Nucleus accumbens (tissue), 56 donors: ENCODE measurements at places on chromosomes 7 and 10.

DNA sequence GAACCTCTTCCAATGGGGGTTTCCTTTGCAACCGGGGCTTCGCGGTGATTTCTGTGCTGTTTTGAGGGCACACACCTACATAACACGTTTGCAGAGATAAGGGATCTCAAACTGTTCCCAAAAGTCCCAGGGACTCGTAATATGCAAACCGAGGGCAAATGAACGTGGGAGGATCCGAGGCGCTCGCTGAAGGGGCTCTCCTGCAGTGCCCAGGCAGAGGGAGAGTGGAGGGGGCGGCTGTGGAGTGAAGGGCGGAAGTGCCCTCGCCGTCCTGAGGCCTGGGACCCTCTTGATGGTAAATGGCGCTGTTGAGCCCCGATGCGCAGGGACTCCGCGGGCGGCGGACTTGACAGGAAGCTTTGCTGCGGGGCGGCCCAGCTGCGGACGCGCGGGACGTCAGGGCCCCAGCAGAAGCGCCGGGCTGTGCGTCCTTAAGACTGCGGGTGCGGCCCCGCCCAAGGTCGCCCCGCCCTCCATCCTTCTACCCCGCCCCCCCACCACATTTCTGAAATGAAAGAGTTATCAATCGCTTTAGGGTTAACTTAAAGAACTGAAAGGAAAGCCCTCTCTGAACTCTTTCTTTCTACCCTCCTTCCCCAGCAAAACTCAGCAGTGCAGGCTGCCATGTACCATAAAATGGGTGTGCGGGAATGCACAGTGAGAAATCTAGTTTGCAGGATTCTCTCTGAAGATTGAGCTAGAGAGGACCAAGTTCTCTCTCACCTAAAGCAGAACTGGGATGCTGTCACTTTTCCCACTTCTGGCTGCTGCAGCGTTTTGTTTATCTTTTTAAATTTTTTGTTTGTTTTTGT lies 151.8 kb upstream of the YAE1 start:
- DNase-seq, result no peak

GRCh38 chr10:110762849-110763211 lies 108.9 kb upstream of the PDCD4 start:
- DNase-seq, result no peak

DNA sequence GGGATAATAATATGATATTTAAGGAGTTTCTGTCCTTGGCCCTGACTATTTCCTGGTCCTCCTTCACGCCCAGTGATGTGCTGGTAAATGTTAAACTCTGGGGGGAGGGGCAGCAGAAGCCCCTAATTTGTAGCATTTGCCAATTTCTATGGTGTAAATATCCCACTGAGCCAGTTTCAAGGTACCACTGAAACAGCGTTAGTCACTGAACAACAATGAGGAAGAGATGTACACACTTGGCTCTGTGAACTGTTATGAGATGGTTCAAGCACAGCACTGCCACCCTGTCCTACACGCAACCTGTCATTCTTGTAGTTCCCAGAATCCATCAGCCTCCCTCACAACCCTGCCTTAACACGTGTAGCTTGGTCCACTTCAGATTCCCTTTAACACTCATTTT lies 39.8 kb downstream of the MET start:
- DNase-seq, result no peak

GRCh38 chr10:6140965-6141295 lies 52.1 kb downstream of the RBM17 start:
- no peak for DNase-seq

DNA sequence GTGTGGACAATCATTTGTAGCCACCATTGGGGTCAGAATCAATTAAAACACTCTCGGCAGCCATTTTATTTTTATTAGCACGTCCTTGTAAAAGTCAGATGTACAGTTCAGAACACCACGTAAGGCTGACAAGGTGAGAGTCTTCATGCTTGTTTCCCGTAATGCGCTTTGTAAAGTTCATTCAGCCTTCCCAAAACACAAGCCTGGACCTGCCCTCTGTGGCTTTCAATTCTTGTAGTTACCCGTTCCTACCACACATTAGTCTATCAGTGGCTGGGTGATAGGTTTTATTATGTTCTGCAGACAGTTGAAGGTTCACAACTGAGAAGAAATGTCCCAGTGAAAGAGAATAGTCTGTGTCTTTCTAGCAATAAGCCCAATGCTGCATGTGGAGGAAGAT lies 35.4 kb downstream of the GAD2 start:
- no peak for DNase-seq

- no peak for DNase-seq
Measured at GRCh38 chr7:110050785-110051184, 1040.1 kb upstream of the LRRN3 start.

GRCh38 chr10:120988751-120989150 lies 137.6 kb downstream of the WDR11 start:
- no peak for DNase-seq

- no peak for DNase-seq
Measured at GRCh38 chr7:1862560-1862959, 192.5 kb downstream of the ELFN1 start.

DNA sequence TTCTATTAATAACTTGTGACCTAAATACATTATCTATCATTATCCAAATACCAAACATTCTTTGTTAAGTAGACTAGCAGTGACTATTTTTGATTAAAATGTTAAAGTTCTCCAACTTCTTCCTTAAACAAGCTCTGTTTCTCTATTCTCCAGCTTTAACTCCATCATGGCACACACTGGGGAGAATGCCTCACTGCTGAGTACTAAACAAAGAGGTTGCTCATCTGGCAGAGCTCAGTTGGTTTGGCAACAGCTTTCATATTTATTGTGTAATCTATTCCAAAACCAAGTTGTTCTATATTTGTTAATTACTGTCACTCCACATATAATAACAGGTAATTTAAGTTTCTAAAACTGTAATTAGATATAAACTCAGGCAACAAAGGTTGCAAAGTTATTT lies 89.6 kb downstream of the USP6NL start:
- DNase-seq, result no peak

- DNase-seq, result peak; percentile 48
Measured at GRCh38 chr10:21732067-21732772, 198.2 kb downstream of the MLLT10 start.

DNA sequence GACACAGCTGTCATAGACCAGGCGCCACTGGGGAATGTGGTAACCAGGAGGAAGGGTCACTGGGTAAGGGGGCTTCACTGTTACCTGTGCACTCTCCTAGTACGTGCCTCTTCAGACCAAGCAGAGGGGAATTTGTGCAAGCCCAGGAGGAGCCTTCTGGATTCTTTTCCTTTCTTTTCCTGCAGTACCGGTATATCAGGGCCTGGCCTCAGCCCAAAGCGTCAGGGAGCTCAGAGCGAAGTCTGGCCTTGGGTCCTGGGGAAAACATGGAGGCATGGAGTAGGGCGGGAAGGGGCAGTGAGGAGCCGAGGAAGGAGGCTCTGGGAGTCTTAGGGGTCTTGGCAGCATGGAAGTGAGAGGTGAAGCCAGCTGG lies 133.6 kb upstream of the GDF10 start:
- no peak for DNase-seq

DNA sequence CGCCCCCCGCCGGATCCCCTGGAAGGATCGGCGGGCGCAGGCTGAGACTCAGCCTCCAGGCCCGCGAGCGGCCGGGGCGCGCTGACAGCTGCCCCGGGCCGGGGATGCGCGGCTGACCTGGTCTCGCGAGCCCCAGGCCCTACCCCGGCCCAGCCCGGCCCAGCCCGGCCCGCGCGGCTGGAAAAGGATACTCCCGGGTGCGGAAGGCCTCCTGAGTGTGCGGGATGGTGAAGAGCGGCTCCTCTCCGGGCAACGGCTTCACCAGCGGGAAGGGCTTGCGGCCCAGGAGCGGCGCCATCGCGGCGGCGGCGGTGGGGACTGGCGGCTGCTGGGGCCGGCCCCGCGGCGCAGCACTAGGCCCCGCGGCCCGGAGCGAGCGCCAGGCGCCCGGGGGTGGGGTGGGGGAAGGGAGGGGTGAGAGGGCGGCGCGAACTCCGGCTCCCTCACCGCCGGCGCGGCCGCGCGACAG lies 423 bp downstream of the BAZ1B start:
- DNase-seq, result peak; percentile 87

DNA sequence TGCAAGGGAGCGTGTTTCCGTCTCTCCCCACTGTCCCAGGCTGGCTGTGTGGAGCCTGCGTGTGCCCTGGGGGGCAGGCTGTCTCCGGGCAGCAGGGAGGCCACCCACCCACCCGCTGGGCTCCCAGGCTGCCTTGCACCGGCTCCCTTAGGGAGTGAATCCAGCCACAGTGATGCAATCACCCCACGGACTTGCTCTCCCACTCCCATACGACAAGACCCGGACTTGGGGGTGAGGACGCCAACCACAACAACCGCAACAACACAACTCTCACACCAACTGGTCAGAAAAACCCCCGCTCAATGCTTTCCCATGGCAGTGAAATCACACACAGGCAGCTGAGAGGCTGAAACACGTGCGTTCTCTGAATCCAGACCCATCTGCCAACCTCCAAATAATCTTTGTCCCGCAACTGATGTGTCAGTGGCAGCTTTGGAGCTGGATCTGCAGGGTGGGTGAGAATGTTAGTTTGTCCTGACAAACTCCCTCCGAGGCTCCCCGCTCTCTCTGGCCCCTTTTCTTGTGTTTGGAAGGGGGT lies 62.7 kb upstream of the DDC start:
- DNase-seq, result no peak

DNA sequence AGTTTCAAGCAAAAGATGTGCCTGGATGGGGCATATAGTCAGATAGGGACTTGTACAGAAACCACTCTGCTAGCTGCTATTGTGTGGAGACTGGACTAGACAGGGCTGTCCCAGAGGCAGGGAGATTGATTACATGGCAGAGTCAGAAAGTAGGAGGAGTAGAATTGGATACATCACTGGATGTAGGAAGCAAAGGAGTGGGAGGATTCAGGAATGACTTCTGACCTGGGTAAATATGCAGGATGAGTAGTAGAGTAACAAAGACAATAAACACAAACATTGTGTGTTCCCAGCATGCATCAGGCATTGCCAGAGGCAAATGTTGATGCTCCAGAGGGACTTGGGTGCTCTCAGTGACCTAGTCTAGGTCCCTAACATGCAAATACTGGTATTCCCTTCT lies 30.9 kb upstream of the MAT1A start:
- DNase-seq, result no peak

GRCh38 chr7:36273836-36274235 lies 115.8 kb upstream of the ANLN start:
- DNase-seq, result no peak

DNA sequence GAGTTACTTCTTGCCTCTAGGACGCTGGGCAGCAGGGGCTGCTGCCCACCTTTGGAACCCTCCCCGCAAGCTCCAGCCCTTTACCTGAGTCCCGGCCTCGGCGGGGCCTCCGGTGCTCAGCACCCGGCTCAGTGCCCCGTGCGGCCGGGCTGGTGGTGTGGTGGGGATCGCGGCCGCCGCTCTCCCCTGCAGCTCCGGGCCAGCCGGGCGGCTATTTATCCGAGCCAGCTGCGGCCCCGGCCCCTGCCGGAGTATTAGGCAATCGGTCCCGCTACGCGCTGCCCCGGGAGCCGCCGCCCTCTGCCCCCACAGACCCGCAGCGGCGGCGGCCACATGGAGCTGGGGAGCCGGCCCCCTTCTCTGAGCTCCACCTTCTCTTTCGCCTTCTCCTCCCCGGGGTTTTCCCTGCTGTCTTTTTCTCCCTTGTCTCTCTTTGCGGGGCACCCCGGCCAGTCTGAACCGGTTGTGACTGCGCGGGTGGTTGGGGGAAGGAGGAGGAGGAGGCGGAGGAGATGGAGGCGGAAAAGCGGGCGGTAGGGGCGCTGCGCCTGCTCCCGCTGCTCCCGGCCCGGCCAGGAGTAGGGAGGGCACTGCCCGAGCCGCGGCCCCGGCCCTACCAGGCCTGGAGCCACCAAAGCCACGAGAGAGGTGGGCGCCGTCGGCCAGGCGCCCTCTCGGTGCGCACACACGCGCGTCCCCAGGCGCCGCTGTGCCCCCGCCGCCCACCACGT lies at the start of gene SLC16A9:
Gene SLC16A9, minus strand, starts transcription at position 456 of the 731 bp plus-strand sequence. CDS start 25,559 bp downstream, outside the sequence.
- DNase-seq, result peak; percentile 65

- DNase-seq, result no peak
Measured at GRCh38 chr10:117362313-117362712, 12.9 kb downstream of the PDZD8 start.

DNA sequence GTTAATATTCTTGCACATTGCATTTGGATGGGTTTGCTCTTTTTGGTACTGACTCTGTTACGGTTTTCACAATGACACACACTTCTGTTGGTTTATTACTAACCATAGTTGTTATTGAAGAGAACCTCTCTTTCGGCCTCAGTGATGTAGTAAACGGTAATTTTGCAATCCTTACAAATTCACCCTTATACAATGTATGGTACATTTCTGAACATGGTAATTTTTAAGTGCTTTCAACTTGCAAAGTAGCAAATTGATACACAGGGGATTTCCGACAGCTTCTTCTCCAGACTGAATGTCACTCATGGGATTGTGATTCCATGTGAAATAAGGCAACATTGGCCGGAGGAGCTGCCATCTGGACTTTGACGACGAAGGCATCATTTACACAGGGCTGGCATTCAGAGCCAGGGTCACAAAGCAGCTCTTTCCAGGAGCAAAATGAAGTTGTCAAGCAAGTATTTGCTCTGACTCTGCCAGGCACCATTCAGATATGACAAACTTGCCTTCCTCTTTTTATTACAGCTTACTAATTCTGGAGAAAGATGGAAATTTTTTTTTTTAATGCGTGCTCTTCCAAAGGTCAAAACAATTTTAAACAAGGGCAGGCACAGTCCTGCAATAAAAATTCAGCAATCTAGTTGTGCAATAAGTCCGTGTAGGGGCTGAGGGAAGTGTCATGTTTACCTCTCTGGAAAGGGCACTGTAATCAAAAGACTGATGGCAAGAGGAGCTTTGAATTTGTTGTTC lies 711.5 kb upstream of the C7orf33 start:
- DNase-seq, result peak; percentile 17

DNA sequence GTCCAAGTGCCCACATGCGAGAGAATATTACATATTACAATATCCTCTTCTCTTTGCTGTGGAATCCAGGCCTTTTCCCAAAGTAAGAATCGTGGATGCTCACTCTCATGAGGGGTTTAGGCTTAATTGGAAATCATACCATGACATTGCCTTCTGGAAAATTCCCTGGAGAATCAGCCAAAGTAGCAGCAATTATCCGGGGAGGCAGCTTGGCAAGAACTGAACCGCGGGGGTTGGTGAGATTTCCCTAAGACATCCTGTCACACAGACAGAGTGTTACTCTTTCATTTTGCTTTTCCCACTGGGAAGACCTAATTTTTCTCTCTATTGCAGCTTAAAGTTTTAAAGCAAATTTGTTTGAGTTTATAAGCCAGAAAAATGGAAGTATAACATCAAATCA lies 463.6 kb upstream of the DPP6 start:
- DNase-seq, result no peak

GRCh38 chr7:36408589-36408988 lies 18.9 kb downstream of the ANLN start:
- no peak for DNase-seq

DNA sequence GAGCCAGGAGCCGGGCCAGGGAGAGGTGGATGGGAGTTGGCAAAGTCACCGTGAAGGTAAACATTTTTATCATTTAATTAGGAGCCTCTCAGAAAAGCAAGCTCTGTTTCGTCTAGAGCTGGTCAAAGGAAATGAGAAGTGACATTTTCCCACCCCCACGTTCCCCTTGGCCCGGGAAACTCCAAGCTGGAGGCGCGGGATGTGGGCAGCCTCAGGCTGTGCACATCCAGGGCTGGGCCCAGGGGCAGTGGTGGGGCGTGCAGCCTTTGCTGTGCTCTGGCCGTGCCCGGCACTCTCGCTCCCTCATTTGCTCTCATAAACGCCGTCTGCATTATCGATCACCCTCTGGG lies 135.6 kb upstream of the RET start:
- no peak for DNase-seq
